ENCODE measurements at places on chromosomes 4 and X.

DNA sequence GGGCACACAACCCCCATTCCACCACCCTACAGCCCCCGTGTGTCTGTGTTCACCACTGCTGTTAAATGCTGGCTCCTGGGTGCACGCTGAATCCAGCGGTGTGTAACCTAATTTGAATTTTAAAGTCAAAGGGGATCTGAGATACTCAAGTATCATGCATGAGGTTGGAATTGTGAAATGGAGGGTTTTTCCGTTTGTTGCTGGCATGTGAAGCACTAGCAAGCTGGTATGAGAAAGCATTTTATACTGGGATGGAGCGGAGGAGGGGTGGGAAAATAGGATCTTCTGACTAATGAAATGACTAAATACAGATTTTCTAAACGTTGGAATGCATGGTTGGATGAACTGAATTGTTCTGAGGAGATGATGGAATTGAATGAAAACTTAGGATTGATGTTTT is 36.9 kb upstream of the FAT1 start:
- DNase-seq = no peak

GRCh38 chr4:176438401-176438800 is 118.6 kb downstream of the SPCS3 start:
- DNase-seq = no peak

DNA sequence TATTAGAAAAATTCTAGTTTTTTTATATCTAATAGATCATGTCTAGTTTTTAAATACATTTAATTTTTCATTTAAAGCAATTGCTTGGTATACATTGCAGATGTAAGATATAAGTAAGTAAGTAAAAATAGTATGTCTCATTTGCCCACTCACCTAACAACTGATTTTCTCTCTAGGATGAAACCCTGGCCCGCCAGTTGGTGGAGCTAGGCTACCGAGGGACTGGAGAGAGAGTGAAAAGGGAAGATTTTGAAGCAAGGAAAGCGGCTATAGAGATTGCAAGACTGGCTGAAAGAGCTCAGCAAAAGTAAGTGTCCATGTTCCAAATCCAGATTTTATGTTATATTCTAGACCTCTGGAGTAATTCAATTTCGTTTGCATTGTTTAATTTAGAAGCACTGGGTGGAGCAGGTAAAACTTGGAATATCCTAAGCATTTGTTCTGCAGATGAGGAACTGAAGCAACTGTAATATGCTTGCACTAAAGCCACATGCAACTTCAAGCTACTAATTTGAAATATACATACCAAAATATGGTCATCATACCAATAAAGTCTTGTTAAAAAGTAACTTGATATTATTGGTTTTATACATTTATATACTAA is 27.1 kb downstream of the CFAP299 start:
- peak; percentile 51 for DNase-seq

GRCh38 chr4:141797966-141798365 is 161.6 kb downstream of the IL15 start:
- DNase-seq = no peak

DNA sequence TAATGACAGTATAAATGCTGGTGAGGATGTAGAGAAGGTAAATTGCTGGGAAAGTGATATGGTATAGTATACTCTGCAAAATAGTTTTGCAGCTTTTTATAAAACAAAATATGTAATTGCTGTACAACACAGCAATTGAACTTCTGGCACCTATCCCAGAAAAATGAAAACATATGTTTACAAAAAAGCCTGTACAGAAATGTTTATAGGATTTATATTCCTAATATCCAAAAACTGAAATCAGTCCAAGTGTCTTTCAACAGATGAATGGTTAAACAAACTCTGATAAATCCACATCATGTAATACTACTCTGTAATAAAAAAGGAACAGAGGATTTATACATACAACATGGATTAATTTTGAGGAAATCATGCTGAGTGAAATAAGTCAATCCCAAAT is 198.4 kb upstream of the ACTRT1 start:
- no peak for DNase-seq

GRCh38 chr4:169153481-169154087 is 117.2 kb downstream of the SH3RF1 start:
- DNase-seq = no peak

Data from B cell (primary cell).